CD4-positive, alpha-beta T cell treated with Interleukin-17A for 1 hour (primary cell): ENCODE measurements at places on chromosomes 7 and 10.

- no peak for DNase-seq
Measured at GRCh38 chr10:72311667-72312066, 37.9 kb downstream of the DDIT4 start.

DNA sequence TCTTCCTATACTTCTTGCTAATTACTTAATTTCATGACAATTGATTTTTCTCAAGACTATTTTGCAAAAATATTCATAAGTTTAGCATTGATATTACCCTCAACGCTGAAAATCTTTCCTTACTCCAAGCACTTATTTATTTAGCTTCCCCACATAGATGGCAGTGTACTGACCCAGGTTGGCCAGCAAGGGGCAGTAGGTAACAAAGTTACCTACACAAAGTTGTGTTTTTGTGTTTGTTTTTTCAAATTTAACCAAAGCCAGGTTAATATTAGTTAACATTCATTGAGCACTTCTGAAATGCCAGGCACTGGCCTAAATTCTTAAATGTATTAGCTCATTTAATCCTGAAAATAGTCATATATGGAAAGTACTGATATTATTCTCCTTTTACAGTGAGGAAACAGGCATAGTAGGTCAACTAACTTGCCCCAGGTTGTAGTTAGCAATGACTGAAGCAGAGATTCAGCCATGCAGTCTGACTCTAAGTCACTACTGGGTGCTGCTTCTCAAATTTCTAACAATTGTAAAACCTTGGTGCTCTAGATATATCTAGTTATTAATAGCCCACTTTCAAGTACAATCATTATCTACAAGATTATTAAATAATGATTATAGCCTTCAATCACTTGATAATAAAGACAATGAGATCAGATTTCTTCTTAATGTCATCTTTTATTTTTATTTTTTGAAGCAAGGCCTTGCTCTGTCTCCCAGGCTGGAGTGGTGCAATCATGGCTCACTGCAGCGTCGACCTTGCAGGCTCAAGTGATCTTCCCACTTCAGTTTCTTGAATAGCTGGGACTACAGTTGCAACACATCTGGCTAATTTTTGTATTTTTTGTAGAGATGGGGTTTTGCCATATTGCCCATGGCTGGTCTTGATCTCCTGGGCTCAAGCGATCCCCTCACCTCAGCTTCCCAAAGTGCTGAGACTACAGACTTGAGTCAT, 5.8 kb upstream of the GGCT start:
- DNase-seq, result peak; percentile 47

DNA sequence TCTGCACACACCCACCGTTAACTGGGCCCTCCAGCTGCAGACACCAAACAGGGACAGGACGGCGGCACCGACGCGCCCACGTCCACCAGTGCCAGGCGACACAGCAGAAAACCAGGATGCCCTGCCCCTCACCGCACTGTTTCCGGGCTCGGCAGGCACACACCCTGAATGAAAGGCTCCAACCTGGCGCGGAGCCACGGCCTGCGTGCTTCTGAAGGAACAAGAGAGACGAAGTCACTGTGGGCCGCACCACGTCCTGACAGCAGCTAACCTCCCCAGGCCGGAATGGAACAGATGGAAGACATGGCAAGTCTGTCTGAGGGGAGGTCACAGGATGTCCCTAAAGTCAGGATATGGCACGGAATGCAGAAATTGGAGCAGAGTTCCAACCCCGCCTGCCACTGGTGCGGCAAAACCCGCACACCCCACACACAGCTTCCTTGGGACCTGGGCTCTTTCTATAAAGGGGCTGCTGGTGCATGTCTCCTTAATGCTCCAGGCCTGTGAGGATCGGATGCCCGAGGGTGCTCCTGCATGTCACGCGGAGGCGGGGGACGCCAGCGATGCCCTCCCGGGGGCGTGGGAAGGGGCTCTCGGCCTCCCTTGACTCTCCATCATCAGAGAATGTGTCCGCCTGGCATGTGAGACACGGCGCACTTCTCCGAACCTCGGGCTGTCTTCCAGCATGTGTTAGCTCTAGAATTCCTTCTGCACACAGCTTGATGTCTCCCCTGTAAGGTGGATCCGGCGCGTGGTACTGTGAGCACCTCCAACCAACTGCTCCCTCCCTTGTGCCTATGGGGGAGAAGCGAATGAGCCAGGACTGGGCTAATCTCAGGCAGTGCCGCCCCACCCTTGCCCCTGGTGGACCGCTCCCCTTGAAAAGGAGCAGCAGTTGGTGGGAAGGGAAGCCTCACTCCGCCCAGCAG, 3.9 kb upstream of the GPER1 start:
- no peak for DNase-seq

DNA sequence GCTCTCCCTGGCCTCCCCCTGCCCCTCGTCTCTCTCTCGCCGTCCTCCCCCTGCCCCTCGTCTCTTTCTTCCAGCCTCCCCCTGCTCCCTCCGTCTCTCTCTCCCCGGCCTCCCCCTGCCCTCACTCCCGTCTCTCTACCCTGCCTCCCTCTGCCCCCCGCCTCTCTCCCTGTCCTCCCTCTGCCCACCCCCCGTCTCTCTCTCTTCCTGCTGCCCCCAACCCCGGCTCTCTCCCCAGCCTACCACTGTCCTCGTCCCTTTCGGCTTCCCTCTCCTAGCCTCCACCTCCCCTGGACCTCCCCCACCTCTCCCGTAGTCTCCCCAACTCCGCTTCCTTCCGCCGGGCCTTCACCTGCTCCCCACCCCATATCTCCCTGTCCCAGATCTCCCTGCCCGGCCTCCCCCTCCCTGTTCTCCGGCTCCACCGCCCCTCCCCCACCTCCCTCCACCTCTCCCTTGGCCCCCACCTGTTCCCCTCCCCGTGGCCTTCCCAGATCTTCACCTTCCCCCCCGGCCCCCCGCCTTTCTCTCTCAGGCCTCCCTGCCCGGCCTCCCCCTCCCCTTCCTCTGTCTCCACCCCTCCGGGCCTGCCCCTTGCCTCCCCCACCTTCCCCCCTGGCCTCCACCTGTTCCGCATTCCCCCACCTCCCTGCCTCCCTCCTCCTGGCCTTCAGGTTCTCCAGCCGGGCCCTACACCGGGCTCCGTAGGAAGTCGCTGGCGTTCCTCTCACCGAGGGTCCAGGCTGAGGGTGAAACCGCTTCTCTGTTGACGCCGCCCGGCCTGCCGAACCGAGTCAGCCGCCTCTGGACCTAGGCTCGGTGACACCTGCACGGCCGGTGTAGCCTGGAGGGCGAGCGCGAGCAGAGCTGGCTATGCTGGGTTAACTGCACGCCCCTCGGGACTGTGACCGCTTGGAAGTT, 1.2 kb downstream of the GET4 start:
- peak; percentile 13 for DNase-seq

- DNase-seq, result no peak
Measured at GRCh38 chr10:78764436-78764835, 304.3 kb upstream of the ZMIZ1 start.

DNA sequence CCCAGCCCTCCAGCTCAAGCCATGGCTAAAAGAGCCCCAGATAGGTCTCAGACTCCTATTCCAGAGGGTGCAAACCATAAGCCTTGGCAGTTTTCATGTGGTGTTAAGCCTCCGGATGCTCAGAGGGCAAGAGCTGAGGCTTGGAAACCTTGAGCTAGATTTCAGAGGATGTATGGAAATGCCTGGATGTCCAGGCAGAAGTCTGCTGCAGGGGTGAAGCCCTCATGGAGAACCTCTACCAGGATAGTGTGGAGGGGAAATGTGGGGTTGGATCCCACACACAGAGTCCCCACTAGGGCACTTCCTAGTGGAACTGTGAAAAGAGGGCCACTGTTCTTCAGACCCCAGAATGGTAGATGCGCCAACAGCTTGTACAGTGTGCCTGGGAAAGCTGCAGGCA, 13.2 kb upstream of the HPSE2 start:
- no peak for DNase-seq

DNA sequence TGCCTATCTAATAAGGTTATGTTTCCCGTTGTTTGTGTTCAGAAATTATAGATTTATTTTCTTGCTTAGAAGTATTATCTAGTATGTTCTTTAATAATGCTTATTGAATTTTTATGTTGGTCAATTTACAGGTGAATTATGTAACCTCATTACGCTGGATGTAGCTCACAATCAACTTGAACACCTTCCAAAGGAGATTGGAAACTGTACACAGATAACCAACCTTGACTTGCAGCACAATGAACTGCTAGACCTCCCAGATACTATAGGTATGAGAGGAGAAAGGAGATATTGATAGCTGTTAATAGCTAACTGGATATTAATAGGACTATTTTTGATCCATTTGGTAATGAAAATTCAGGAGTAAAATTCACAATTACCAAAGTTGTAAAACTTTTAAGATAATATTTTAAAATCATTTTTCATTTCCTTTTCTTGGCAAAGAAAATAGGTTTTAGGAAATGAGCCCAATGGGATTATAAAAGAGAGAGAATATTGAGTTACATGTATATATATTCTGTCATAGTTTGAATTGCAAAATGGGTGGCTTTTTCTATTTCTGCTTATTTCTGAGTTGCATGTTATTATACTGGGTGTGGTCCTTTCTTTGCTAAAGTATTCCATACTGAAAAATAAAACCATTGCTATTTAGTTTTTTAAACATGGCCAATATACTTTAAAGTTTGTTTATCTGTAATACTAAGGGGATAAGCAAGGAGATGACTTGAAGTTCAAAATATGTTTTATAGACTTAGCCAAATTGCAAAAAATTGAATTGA, 66.3 kb downstream of the SHOC2 start:
- no peak for DNase-seq

- no peak for DNase-seq
Measured at GRCh38 chr7:96023387-96023786, 251.0 kb downstream of the DYNC1I1 start.

GRCh38 chr10:86827639-86828038, 71.2 kb downstream of the BMPR1A start:
- no peak for DNase-seq

GRCh38 chr10:56142092-56142728, 218.8 kb downstream of the ZWINT start:
- DNase-seq, result no peak

- DNase-seq, result no peak
Measured at GRCh38 chr10:44264244-44264643, 120.7 kb downstream of the CXCL12 start.

GRCh38 chr10:96281444-96282029, 10.2 kb upstream of the BLNK start:
- DNase-seq, result no peak

DNA sequence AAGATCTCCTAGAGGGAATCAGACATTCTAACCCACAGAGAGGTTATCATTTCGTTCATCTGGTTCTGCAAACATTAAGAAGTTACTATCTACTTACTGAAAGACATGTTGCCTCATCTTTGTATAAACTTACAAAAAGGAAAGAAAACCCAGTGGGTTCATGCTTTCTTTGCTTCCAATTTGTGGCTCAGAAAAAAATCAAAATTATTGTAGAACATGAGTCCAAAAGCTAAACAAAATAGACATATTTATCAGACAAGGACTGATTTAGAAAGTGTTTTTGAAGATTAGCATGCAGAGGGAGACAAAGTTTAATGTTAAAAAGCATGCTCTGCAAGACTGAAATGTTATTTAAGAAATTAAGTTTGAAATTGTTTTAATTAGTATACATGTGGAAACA, 123.1 kb downstream of the MBL2 start:
- no peak for DNase-seq

- no peak for DNase-seq
Measured at GRCh38 chr10:21172930-21173801, 276.1 kb upstream of the NEBL start.

- no peak for DNase-seq
Measured at GRCh38 chr7:104807671-104808070, 206.3 kb upstream of the KMT2E start.

GRCh38 chr7:114539575-114539974, 125.0 kb downstream of the FOXP2 start:
- DNase-seq, result no peak

GRCh38 chr7:66426996-66427395, 201.7 kb upstream of the KCTD7 start:
- no peak for DNase-seq

- no peak for DNase-seq
Measured at GRCh38 chr10:79021948-79022499, 46.7 kb upstream of the ZMIZ1 start.

DNA sequence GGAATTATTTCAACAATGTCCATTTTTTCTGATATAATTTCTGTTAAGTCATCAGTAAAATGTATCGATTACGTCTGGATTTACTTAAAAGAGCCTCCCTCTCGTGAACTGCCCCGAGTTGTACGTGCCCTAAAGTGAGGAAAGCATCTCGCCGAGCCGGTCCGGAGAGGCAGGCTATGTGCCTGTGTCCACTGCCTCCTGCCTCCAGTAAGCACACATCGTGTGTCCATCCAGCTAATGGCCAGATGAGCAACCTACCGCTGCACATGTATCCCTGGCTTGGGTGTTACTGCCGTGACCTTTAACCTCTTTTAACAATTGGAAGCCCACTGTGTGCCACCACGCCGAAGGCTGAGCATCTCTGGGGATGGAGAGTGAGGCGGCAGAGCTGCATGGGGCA, 23.2 kb upstream of the DNAJB6 start:
- no peak for DNase-seq

DNA sequence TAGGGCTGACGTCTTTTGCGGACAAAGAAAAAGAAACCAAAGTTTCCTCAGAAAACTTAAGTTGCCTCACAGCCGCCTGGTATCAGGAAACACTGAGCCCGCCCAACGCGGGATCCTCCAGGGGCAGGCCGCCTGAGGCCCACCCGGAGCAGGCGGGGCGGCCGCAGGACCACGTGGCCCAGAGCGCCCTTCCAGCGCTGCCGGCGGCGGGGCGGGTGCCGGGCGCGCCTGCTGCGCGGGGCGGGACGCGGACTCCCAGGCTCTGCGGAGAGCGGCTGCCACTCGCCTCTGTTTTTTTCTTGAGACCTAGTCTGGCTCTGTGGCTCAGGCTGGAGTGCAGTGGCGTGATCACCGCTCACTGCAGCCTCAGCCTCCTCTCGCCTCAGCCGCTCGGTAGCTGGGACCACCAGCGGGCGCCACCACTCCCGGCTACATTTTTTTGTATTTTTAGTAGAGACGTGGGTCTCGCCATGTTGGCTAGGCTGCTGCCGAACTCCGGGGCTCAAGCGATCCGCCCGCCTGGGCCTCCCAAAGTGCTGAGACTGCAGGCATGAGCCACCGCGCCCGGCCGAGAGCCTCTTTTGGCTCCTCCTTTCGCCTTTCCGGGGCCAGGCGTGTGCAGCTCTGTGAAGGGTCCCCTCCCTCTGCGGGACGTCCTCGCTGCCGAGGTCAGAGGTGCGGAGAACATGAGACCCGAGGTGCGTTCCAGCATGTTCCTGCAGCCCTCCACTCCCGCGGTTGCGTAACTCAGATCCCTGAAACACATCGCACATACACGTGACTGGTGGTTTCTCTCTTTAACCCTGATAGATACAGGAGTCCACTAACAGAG, 11.6 kb upstream of the HNRNPF start:
- peak; percentile 83 for DNase-seq
